ENCODE measurements at places on chromosomes 11 and 22.

- no peak for DNase-seq
These were observed 60.9 kb downstream of the KDM2A start for GRCh38 chr11:67179892-67180490.

DNA sequence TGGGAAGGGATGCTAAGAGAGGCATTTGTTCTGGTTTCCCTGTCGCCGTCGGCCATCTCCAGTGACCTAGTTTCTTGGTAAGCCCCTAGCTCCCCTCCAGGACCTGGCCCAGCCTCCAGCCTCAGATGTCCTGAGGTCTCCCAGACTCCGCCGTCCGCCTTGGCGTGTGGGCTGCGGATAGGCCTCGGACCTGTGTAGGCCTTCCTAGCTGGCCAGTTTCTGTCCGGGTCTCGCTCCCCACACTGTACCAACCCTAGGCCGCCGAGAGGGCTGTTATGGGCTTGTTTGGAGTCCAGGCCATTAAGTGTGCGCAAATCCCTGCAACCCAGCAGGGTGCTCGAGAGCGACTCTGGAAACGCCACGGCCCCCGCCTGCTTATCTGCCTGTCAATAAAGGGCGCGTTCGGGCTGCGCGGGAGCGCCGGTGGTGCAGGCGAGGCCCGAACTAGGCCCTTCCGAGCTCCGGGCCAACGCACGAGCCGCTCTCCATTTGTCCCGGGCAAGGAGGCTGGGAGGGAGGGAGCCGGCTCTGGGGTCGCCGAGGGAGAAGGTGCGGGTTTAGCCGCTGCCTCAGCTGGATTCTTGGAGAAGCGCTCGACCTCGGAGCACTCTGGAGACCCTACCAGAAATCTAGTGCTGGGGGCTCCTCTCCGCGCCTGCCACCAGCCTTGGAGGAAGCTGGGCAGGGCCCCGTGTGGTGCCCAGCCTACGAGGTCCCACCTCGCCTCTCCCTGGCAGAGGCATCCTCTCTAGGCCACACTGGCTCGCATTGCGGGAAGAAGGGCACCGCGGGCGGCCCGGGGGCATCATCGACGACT is 8.7 kb upstream of the PAX6 start:
- DNase-seq = no peak

- no peak for DNase-seq
These were observed 335.3 kb downstream of the MN1 start for GRCh38 chr22:27466229-27466628.

DNA sequence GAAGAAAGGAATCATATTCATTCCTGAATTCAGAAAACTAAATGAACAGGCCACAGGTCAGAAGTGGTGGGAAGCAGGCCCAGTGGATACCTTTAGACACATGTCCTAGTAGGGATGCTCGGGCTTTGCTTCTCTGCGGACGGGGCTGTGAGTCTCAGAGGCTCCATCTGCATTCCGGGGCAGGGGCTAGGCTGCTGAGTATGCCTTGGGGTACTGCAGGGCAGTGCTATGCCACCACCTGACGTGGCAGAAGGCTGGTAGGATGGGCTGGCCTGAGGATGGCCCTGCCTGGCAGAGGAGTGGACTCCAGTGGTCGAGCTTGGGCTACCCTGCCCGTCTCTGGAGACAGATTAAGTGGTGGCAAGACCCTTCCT is 9.6 kb downstream of the C22orf23 start:
- no peak for DNase-seq

- no peak for DNase-seq
These were observed 14.3 kb upstream of the CBX6 start for GRCh38 chr22:38886333-38886732.

- DNase-seq = no peak
These were observed 13.2 kb downstream of the SIK3 start for GRCh38 chr11:117084992-117085391.

GRCh38 chr11:128643661-128644317 is 50.1 kb upstream of the FLI1 start:
- no peak for DNase-seq

- DNase-seq = no peak
These were observed 10.0 kb upstream of the MMP1 start for GRCh38 chr11:102807921-102808320.

DNA sequence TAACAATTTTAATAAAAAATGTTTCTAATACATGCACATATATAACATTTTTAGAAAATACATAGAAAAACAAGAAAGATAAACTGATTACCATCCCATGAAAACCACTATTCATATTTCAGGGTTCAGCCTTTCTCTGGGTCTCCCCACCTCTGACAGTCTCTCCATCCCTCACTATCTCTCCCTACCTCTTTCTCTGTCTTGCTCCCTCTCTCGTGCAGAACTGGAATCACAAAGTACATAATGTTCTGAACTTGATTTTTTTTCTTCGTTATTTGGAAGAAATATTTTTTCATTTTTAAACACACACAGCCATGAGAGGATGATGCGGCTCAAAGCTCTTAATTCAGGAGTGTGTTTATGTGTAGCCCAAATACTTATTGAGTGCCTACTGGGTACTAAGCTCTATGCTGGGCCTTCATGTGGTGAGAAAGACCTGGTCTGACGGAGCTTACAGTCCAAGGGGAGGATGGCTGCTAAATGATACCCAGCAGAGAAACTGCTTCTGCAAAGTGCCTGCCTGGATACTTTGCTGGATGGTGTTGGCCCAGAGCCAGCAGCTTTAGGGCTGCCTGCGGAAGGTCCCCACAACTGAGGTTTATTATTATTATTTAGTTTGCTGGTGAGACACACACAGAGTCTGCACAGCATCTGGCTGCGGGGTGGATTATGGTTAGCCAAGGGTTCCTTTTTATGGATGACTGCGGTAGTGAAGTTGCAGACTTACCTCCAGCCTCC is 42.6 kb downstream of the SC5D start:
- no peak for DNase-seq

GRCh38 chr22:41991111-41991510 is 7.5 kb upstream of the WBP2NL start:
- no peak for DNase-seq
